Stimulated activated CD4-positive, alpha-beta T cell treated with anti-CD3 and anti-CD28 coated beads, Interleukin-1b, Interleukin-23, amount 100 ng/mL, for 1 hour (primary cell): ENCODE measurements at places on chromosomes 16 and 17.
A peak's percentile ranks its signal among the peaks of the same experiment; 100 is the strongest.

DNA sequence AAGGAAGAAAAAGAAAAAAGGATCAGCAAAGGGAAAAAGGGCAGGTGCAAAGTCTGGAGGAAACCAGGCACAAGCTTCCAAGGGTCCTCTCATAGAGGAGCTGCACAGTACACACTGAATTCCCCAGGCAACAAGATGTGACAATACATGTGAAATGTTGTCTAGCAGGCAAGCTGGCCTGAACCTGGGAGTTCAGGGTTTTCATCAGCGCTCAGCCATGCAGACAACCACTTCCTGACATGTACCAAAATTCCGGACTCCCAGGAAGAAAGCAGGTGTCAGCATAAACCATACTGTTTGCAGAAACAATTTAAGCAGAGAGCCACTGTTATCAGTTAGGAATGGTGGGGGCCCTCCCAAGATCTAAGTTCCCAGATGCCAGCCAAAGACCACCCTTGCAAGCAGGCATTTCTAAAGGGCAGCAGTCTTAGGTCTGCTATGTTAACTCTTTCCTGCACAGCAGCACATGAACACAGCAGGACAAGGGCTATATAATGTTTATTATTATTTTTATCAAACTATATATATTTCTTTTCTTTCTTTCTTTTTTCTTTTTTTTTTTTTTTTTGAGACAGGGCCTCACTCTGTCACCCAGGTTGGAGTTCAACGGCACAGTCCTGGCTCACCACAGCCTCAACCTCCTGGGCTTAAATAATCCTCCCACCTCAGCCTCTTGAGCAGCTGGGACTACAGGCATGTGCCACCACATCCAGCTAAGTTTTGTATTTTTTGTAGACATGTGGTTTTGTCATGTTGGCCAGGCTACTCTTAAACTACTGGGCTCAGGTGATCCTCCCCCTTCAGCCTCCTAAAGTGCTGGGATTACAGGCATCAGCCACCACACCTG is 10.1 kb downstream of the TK2 start:
- no peak for DNase-seq

GRCh38 chr17:73148540-73149334 is 16.1 kb upstream of the SSTR2 start:
- DNase-seq: no peak

DNA sequence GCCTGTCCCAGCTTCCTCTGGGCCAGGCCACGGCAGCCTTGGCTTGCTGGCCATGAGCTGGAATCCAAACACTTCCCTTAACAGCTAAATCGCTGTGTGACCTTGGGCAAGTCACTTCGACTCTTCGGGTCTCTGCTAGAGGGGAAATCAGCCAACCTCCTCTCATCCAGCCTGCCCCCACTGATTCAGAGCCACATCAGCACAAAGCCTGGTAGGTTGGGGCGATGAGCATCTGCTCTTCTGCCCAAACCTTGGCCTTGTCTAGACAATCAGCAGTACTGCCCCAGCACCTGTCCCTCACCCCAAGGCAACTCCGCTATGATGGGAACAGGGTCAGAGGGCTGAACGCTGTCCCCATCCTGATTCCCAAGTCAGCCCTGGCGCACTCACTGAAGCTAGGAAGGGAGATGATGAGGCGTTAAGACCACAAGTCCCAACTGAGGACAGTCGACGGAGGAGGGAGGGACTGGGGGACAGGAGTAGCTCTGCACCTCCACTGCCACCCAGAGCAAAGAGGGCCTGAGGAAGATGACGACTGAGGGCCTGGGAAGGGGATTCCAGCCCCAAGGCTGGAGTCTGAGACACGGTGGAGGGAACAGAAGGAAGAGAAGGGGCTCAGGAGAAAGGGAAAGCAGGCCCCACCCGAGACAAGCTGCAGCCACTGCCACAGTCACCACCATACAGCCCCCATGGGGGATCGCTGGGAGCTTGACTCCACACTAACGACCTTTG is 1.3 kb downstream of the CLUH start:
- no peak for DNase-seq

DNA sequence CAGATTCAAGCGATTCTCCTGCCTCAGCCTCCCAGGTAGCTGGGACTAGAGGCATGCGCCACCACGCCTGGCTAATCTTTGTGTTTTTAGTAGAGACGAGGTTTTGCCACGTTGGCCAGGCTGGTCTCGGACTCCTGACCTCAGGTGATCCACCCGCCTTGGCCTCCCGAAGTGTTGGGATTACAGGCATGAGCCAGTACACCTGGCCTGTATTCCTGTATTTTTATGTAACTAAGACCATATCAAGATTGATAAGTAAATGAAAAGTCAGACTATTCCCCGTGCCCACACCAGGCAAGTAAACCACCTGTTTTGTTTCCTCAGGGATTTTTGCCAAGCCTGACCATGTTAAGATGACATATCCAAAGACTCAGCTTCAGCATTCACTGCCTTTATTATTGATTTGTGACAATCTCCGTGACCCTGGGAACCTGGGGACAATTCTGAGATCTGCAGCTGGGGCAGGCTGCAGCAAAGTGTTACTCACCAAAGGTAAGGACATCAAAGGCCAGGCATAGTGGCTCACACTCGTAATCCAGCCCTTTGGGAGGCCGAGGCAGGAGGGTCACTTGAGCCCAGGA is 5.6 kb downstream of the MRM3 start:
- DNase-seq: no peak

- no peak for DNase-seq
Measured at GRCh38 chr17:4055014-4055413, 87.8 kb downstream of the ZZEF1 start.

- no peak for DNase-seq
Measured at GRCh38 chr17:14933676-14934075, 331.4 kb downstream of the PMP22 start.

- DNase-seq: no peak
Measured at GRCh38 chr17:16453493-16453851, 38.1 kb downstream of the TRPV2 start.

DNA sequence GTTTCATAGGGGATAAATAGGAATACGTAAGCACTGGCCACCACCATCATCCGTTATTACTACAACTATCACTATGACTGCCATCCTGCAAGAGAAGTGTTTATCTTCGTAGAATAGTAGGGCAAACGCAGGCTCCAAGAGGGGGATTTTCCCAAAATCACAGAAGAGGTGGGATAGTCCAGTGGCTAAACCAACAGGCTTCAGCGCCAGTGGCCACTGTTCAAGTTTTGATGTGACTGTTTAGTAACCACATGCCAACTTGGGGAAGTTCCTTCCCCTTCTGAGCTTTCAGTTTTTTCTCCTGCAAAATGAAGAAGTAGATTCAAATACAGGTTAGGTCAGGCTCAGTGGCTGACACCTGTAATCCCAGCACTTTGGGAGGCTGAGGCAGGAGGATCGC is 60.7 kb upstream of the GRIN2A start:
- no peak for DNase-seq

DNA sequence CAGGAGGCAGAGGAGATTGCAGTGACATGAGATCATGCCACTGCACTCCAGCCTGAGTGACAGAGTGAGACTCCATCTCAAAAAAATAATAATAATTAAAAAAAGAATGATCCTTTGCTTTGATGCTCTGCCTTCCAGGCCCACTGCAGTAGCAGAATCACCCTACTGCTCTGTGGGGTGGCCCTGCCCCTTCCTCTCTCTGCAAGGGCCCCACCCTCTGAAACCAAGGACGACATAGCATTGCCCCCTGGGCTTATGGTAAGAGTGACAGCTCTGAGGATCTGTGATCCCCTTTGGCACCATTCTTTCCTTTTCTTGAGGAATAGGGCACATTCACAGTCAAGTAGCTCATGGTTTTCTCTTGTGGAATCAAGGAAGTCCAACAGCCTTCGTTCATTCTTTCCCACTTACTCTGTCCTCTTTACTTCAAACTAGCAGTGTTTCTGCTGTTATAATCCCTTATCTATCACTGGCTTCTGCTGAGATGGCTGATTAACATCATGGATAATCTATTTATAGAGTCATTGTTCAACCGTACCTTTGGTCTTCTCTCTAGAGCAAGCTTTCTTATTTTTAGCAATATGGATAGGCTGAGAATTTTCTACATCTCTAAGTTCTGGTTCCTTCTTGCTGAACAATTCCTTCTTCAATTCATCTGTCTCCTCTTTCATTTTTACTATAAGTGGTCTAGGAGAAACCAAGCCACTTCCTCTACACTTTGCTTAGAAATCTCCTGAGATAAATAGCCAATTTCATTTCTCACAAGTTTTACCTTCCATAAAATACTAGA is 14.1 kb downstream of the RAD51C start:
- no peak for DNase-seq

DNA sequence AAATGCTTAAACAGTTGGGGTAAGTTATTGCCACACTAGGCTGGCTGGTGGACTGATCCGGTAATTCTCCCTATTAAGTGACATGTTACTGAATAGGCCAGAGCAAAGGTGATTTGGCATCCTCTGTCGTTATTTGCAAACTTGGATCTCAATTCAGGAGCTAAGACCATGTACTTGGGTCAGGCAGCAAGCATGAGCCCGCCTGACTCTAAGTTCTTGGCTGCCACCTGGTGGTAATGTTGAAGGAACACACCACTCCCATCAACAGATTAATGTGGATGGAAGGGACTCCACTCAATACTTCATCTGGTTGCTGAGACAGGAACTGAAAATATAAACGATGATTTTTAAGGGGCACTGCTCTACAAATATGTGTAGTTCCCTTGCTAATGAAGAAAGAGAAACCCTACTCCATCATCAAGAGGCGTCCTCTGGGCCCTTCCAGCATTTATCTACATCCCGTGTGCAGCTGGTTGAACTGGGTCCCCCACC is 70.8 kb downstream of the EMP2 start:
- peak; percentile 21 for DNase-seq

DNA sequence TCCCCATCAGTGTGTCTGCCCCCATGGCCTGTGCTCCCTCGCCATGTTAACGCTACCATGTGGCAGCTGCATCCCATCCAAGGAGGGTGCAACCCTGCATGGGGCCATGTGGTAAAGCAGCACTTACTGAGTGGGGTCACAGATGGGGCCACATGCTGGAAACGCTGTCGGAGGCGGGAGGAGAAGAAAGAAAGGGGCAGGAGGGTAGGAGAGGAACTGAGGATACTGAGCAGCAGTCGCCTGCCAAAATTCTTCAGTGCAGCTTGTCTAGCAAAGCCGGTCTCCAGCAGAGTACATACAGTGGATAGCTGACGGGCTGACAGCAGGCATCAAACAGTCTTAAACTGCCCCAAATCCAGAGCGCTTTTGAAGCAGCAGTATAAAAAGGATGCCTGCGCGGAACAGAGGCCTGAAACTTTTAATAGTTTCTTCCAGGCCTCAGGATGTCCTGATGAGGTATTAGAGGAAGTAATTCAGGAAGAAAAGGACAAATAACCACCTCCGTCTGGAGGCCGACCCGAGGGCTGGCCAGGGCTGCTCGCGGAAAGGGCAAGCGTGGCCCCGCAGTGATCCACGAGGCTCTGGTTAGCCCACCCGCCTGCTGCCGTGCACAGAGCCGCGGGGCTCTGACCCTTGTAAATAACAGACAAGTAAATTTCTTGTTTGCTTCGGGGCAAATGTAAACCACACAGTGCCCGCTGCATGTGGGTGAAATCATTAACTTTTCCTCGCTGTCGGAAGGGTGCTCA is 149.0 kb downstream of the CCDC182 start:
- no peak for DNase-seq

- no peak for DNase-seq
Measured at GRCh38 chr17:11610999-11611566, 12.8 kb downstream of the DNAH9 start.

- DNase-seq: no peak
Measured at GRCh38 chr17:8522577-8522976, 86.9 kb downstream of the NDEL1 start.

DNA sequence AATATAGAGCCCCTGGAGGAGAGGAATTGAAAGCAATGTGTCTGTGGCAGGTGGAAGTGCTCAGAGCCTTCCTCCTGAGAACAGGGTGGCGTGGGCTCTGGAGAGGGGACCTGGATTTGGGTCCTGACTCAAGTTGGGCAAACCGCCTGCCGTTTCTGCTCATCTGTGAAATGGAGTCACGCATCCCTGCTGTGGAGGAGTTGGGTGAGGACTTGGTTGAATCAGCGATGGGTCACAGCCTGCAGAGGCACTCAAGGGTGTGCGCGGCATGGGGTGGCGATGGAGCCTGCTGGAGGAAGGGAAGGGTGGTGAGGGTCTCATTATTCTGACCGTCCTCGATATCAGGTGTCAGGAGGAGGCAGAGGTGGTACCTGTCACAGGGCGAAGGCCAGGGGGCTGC is 3.1 kb downstream of the ADAD2 start:
- no peak for DNase-seq

GRCh38 chr16:79042141-79042540 is 558.4 kb downstream of the MAF start:
- no peak for DNase-seq

DNA sequence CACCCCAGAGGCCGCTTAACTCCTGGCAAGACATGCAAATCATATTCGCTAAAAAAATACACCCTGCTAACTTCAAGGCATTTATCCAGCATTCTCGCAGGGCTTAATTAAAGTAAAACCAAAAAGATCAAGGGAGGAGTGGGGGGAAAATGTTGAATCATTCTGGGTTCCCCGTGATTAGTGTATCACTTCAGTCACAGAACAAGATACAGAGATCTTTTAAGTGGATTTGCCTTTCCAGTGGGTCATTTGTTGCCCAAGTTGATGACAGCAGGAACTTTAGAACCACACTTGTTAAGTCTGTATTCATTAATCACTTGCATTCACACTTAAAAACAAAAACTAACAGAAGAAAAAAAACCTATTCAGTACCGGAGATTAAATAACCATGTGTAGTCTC is 17.3 kb downstream of the CRYBA1 start:
- DNase-seq: no peak

GRCh38 chr16:66786551-66786950 is 14.8 kb downstream of the TERB1 start:
- DNase-seq: no peak

- DNase-seq: peak; percentile 63
Measured at GRCh38 chr17:19744922-19745757, 3.0 kb downstream of the ALDH3A1 start.

DNA sequence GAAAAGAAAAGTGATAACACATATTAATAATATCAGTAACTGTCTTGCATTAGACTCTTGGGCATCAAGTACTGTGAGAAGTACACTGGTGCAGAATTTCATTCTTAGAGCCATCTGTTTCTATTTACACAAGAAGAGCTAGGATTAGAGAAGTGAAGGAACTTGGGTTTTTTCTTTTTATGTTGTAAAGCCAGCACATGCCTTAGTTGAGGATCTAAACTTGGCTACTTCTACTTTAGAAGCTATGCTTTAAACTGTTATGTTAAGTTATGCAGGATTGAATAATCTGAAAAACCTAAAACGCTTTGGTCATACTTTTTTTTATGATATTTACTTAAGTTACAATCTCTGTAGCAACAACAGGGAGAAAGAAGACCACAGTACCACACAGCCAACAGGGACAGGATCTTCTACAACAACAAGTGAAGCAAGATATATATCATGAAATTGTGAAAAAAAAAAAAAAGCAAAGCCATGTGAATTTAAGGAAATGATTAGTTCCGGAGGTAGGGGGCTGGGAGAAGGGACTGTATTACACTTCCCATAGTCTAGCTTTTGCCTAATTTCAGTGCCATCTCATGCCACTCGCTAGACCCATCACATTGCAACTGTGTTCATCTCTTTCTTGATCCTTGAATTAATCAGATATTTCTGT is 305.1 kb upstream of the GOT2 start:
- no peak for DNase-seq
